ENCODE measurements at places on chromosomes 6 and 20.

- no peak for DNase-seq
These were observed 835.3 kb upstream of the EPHA7 start for GRCh38 chr6:94254689-94255088.

DNA sequence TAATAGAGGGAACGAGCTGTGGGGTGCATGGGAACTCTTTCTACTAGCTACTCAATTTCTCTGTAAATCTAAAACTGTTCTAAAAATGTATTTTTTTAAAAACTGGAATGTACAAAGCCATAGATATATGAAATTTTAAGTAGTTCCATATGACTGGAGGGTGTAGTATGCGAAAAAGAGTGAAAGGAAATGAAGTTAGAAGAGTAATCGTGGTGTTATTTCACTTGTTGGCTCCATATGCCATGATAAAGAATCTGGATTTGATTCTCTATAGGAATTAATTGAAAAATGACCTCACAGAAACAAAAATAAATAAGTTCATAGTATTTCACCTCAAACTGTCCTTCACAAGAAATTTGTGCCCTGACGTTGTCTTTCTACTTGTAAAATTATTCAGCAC lies 500.2 kb downstream of the TENT5A start:
- DNase-seq = no peak

DNA sequence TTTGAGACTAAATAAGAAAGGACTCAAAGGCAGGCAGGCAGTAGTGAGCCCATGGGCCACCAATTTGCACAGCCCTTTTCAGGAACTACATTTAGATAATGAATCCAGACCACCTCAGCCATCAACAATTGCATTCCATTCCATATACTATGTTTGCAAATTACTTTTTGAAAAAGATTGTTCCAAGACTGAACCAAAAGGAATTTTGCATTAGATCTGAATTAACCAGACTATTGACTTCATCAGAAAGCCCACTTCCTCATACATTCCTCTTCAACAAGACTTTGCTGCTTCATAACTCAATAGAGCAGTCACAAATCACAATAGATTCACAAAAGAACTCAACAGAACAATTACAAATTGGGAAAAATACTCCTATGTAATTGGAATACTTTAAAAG lies 229.1 kb downstream of the SIM1 start:
- no peak for DNase-seq

GRCh38 chr6:45548657-45549515 lies 171.2 kb upstream of the SUPT3H start:
- peak; percentile 12 for DNase-seq

DNA sequence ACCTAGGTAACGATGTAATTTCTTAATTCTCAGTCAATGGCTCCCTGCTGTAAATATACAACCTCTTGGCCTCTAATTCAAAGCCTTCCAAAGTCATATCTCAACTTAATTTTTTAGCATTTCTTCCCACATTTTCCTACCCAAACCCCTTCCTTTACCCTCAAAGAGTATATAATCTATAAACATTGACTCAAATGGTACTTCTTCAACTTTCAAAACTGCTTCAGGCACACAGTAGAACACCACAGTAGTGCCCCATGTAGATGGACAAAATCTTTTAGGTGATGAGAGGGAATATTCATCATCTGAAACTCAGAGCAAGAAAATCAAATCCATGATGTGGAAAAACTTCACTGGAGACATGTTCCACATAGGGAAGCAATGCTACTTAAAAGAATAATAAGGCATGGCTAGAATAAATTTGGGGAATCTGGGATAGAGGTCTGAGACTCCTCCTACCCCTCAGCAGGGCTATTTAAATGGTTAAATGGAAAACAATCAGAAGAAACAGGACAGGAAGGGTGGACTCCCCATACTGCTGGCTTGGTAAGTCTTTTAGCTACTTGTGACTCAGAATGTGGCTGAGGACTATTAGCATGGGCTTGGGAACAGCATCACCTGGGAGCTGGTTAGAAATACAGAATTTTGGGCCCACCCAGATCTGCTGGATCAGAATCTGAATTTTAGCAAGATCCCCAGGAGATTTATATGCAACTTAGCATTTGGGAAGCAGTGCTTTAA lies 6.4 kb downstream of the SLC22A2 start:
- no peak for DNase-seq

DNA sequence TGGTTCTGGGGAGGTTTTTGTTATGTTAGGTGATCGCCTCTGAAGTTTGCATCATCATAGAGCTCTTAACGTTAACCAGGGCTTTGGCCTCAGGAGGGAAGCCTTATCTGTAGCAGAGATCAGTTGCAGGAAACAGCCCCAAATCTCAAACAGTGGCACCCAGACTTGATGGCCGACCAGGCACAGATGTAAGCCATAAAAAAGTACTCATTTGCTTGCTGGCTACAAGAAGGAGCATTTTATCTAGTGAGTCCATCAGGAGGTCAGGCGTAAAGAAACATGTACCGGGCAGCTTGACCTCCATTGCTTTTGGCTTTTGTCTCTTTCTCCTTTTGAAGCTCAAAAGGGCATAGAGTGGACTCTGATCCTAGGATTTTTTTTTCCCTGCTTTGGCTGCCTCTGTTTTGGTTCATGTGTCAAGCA lies 122.3 kb downstream of the CCDC170 start:
- no peak for DNase-seq

DNA sequence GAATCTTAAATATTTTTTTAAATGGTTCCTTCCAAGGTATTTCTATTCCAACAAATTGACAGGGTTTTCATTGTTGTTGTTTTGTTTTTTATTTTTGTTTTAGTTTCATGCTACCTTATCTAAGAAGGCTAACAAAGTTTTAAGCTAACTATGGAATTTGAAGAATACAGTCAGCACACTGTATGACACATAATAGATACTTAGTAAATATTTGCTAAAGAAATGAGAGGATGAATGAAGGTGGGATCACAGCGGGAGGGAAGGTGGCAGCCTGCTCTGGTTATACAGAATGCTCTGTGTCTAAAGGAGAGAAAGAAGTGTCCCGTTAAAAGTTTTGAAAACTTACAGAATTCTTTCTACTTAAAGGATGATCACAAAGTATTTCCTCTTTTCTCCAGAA lies 43.7 kb upstream of the DST start:
- no peak for DNase-seq

DNA sequence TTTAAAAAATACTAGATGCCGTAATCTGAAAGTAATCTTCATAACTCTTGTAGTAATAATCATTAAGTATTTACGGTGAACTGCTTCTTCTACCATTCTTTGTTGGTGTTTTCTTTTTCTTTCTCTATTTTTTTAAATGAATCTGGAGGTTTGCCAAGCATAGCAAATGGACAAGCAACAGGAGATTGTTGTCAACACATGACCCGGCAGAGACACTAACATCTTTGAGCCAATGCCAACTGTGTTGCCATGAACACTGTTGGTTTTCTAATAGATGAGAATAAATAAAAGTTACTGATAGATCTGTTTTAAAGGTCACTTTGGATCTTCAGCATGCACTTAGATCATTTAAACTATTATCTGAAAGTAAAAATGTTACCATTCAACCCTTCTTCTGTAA lies 523.6 kb upstream of the EYS start:
- DNase-seq = no peak

- DNase-seq = no peak
These were observed 13.4 kb upstream of the TREML4 start for GRCh38 chr6:41214559-41215238.

- peak; percentile 3 for DNase-seq
These were observed 27.2 kb upstream of the BRPF3 start for GRCh38 chr6:36169023-36170007.

DNA sequence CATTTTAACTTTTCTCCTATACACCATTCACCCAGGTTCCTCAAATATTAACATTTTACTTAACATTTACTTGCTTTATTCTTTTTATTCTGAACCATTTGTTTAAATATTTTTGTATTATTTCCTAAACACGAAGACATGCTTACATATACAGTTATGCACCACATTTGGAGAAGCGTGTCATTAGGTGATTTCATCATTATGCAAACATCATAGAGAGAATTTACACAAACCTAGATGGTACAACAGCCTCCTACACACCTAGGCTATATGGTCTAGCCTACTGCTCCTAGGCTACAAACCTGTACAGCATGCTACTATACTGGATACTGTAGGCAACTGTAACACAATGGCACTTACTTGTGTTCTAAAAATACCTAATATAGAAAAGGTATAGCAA lies 6.6 kb downstream of the TDP2 start:
- DNase-seq = no peak

DNA sequence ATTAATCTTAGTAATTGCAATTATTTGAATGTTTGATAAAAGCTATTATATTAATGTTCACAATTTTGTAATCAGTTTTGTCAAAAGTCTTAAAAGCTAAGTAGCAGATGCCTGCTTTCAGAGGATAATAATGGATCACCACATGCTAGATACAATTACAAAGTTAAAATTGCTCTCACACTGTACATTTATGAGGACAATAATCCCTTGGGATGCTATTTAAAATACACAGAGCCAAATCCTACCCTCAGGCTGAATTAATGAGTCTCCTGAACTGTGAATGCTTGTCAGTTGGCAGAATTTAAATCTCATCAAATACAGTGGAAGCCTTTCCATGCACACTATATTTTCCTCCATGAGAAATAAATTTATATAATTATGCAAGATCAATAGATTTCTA lies 153.3 kb upstream of the SYNCRIP start:
- no peak for DNase-seq

- DNase-seq = no peak
These were observed 120.4 kb downstream of the KHDC1L start for GRCh38 chr6:73104921-73105320.

All from activated CD4-positive, alpha-beta T cell treated with anti-CD3 and anti-CD28 coated beads, Interleukin-2, Interleukin-4, amounts not matched to agents 100 ng/mL and 50 ng/mL, durations not matched to agents 16 hours and 8 hours (primary cell).